ENCODE measurements at places on chromosomes 5 and 9. TPM values are rescaled to one million over a fixed set of nuclear protein-coding genes. Genes with fewer than 3 reads are reported as not detected.

Gene IFNA14
- not detected for total RNA-seq

Gene OR1L8
- total RNA-seq: not detected

Gene CCDC171
- total RNA-seq: 2.3 TPM

Gene FOXD1
- 6.1 TPM for total RNA-seq

Gene CTSL
- total RNA-seq: 163 TPM

Gene LIFR
- total RNA-seq: 40.2 TPM

Gene AK8
- 0.32 TPM for total RNA-seq

Gene OTP
- not detected for total RNA-seq

Gene LTC4S
- not detected for total RNA-seq

Gene CDX1
- total RNA-seq: under 0.01 TPM

Gene FGF10
- not detected for total RNA-seq

Gene OGN
- total RNA-seq: not detected

Gene RANBP3L
- total RNA-seq: 1.3 TPM

Gene ADAMTSL2
- total RNA-seq: under 0.01 TPM

Gene GLDC
- total RNA-seq: 0.32 TPM

Gene GAPT
- not detected for total RNA-seq

Gene LURAP1L
- total RNA-seq: 49.0 TPM

Gene CCIN
- total RNA-seq: 0.43 TPM

Gene ISL1
- not detected for total RNA-seq

Gene STK32A
- total RNA-seq: 0.97 TPM

Gene GMCL2
- not detected for total RNA-seq

Gene ADRA1B
- total RNA-seq: 0.43 TPM

Gene GOLGA1
- 11.3 TPM for total RNA-seq

Gene PDCD1LG2
- 59.6 TPM for total RNA-seq

Gene OTULIN
- total RNA-seq: 31.1 TPM

Gene TMEM232
- total RNA-seq: 1.3 TPM

Gene WNT8A
- not detected for total RNA-seq

Gene OCLN
- total RNA-seq: 0.43 TPM

Gene CREB3
- total RNA-seq: 107 TPM

Gene LHX3
- not detected for total RNA-seq

Gene PKD2L2
- total RNA-seq: not detected

Gene INSL4
- not detected for total RNA-seq

Gene SCAI
- total RNA-seq: 9.1 TPM

Gene SLC25A2
- total RNA-seq: 0.64 TPM

Gene MLANA
- not detected for total RNA-seq

Gene SLC1A1
- total RNA-seq: 17.7 TPM
